ENCODE measurements at places on chromosomes 3 and 15. TPM values are rescaled to one million over a fixed set of nuclear protein-coding genes. Genes with fewer than 3 reads are reported as not detected.

The IMPG2 gene
- total RNA-seq = 0.57 TPM

The CYB561D2 gene
- total RNA-seq = 32.7 TPM

The TM4SF1 gene
- total RNA-seq = 1.0 TPM

The CPN2 gene
- total RNA-seq = 0.13 TPM

The CLDN18 gene
- total RNA-seq = 0.18 TPM

The KIF23 gene
- 0.36 TPM for total RNA-seq

The THRB gene
- not detected for total RNA-seq

The PTH1R gene
- total RNA-seq = 0.32 TPM

The ATP8B4 gene
- total RNA-seq = 0.72 TPM

The TJP1 gene
- not detected for total RNA-seq

The SLC28A2 gene
- total RNA-seq = not detected

The SYNM gene
- total RNA-seq = 4.2 TPM

DNA sequence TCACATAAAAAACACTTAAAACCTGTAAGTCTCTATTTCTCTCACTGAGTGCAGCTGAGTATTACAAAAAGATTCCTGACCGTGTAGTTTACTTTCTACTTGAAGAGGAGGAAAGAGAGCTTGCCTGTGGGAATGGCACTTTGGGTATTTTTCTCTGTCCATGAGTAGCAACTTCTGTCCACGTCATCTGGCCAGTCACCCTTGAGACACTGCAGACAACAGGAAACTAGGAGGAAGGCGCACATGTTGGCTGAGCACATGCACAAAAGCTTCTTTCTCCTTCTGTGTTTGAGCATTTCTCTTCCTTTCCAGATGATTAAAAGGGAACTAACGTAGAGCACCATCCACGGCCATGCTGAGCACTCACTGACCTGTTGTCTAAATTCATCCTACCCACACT lies 19.7 kb downstream of the STARD5 start:
- peaks cover 81% of the 10 kb centered on the region for H3K4me1 ChIP-seq
- DNase-seq = no peak
- peak overlapping the region; percentile 67 for H3K27ac ChIP-seq
- H3K27me3 ChIP-seq = no peaks in the 10 kb centered on the region
- H3K36me3 ChIP-seq = peaks cover 100% of the 10 kb centered on the region

GRCh38 chr3:168123201-168124176 lies 27.8 kb upstream of the GOLIM4 start:
- H3K27ac ChIP-seq = no peak overlapping the region
- no peaks in the 10 kb centered on the region for H3K4me1 ChIP-seq
- H3K36me3 ChIP-seq = no peaks in the 10 kb centered on the region
- H3K4me3 ChIP-seq = no peak overlapping the region
- peaks cover 4% of the 10 kb centered on the region for H3K27me3 ChIP-seq
- no peak for DNase-seq

- DNase-seq = no peak
- no peaks in the 10 kb centered on the region for H3K27me3 ChIP-seq
- H3K4me3 ChIP-seq = no peak overlapping the region
- no peaks in the 10 kb centered on the region for H3K36me3 ChIP-seq
- no peak overlapping the region for H3K27ac ChIP-seq
These were observed 222.9 kb downstream of the TPRG1 start for GRCh38 chr3:189394599-189395121.

GRCh38 chr15:59686389-59686788 lies 2.7 kb downstream of the BNIP2 start:
- no peak for DNase-seq
- no peaks in the 10 kb centered on the region for H3K27me3 ChIP-seq
- H3K27ac ChIP-seq = no peak overlapping the region
- H3K4me3 ChIP-seq = no peak overlapping the region
- H3K36me3 ChIP-seq = peaks cover 21% of the 10 kb centered on the region

DNA sequence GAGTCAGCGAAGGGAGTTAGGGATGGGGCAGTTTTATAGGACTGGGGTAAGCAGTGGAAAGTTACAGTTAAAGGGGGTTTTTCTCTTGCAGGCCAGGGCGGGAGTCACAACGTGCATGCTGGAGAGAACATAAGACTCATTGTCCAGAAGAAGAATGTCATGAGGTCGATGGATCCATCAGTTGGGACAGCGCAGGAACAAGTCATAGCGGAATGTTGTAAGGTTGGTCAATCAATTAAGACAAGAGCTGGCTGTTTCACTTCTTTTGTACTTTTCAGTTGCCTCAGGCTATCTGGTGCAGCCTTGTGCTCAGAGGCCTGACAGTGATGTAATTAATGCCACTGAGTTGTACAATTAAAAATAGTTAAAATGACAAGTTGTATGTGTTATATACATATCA lies 165.6 kb downstream of the OCA2 start:
- H3K27ac ChIP-seq = no peak overlapping the region
- H3K4me3 ChIP-seq = no peak overlapping the region
- H3K27me3 ChIP-seq = peaks cover 5% of the 10 kb centered on the region
- no peak for DNase-seq
- no peaks in the 10 kb centered on the region for H3K36me3 ChIP-seq

GRCh38 chr3:195111766-195112165 lies 159.2 kb downstream of the XXYLT1 start:
- H3K27me3 ChIP-seq = no peaks in the 10 kb centered on the region
- no peak overlapping the region for H3K4me3 ChIP-seq
- H3K36me3 ChIP-seq = peaks cover 11% of the 10 kb centered on the region

- H3K4me1 ChIP-seq = no peaks in the 10 kb centered on the region
- H3K36me3 ChIP-seq = no peaks in the 10 kb centered on the region
- H3K27ac ChIP-seq = no peak overlapping the region
- no peaks in the 10 kb centered on the region for H3K27me3 ChIP-seq
- H3K4me3 ChIP-seq = no peak overlapping the region
These were observed 398.4 kb upstream of the CNTN3 start for GRCh38 chr3:75012791-75013331.

GRCh38 chr3:54053882-54054281 lies 68.5 kb upstream of the CACNA2D3 start:
- H3K27me3 ChIP-seq = no peaks in the 10 kb centered on the region
- DNase-seq = no peak
- H3K36me3 ChIP-seq = no peaks in the 10 kb centered on the region
- H3K27ac ChIP-seq = no peak overlapping the region
- no peak overlapping the region for H3K4me3 ChIP-seq
- no peaks in the 10 kb centered on the region for H3K4me1 ChIP-seq
